Right cardiac atrium (tissue), 5 donors: ENCODE measurements at places on chromosomes 11 and 22. TPM values are rescaled to one million over a fixed set of nuclear protein-coding genes. Genes with fewer than 3 reads are reported as not detected.

Gene UEVLD
- 16.7 TPM for total RNA-seq

Gene ASPHD2
- total RNA-seq: 0.24 TPM

Gene SIPA1
- total RNA-seq: 25.2 TPM

Gene ESAM
- total RNA-seq: 43.6 TPM

Gene LRRC32
- total RNA-seq: 49.9 TPM

Gene DSCAML1
- 1.2 TPM for total RNA-seq

Gene IGLL5
- not detected for total RNA-seq

Gene SCGB2A2
- not detected for total RNA-seq

Gene ROM1
- 6.4 TPM for total RNA-seq

Gene KCTD14
- 0.45 TPM for total RNA-seq

Gene SIK3
- 34.6 TPM for total RNA-seq

Gene CCDC117
- total RNA-seq: 14.0 TPM

Gene EXPH5
- total RNA-seq: 2.4 TPM

Gene PRRG4
- 1.8 TPM for total RNA-seq

Gene ACR
- total RNA-seq: 0.54 TPM

Gene GAS2
- 11.8 TPM for total RNA-seq

Gene MGAT3
- 7.3 TPM for total RNA-seq

Gene DYNC2H1
- 8.0 TPM for total RNA-seq

Gene HOATZ
- total RNA-seq: not detected

Gene SCGB1A1
- total RNA-seq: not detected

Gene CDC42BPG
- 0.71 TPM for total RNA-seq

Gene OR51B2
- total RNA-seq: not detected

Gene SCUBE1
- total RNA-seq: 0.31 TPM

Gene SUSD2
- total RNA-seq: 7.3 TPM

Gene CHRM1
- total RNA-seq: not detected

Gene CABP7
- not detected for total RNA-seq

Gene KDM4D
- total RNA-seq: 1.1 TPM

Gene OR10D3
- total RNA-seq: not detected

Gene CDC42EP1
- total RNA-seq: 19.7 TPM

Gene KRTAP5-8
- total RNA-seq: not detected

Gene ARL2
- total RNA-seq: 144 TPM

Gene PHF21B
- 1.3 TPM for total RNA-seq
